Lung (tissue), 17 donors: ENCODE measurements at places on chromosomes 12 and 14.

DNA sequence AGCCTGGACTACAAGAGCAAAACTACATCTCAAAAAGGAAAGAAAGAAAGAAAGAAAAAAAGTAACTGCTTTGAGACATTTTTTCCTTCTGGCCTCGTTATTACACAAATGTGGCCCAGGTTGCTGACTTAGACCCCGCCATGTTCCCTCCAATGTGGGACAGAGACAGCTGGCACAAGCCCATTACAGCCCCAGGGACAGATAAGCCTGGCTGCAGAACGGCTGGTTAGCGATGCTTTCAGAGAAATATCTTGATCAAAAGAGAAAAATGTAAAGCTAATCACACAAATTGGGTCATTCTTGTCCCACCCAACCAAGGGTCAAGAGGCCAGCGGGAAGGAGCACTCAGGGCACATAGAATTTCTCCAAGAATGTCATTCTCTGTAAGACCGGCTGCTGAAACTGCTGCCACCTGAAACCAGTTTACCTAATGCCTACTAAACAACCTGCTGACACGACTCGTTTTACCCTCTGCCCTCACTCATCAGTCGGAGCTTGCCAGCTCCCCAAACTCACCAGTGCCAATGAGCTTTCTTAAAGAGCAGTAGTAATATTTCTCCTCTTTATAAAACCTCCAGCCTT, 63.1 kb downstream of the TNFAIP2 start:
- no peak for DNase-seq

- peak; percentile 66 for DNase-seq
Measured at GRCh38 chr12:106840243-106840642, 65.8 kb downstream of the RIC8B start.

GRCh38 chr14:81716953-81717352, 183.3 kb upstream of the SEL1L start:
- no peak for DNase-seq

- no peak for DNase-seq
Measured at GRCh38 chr14:92898566-92899131, 24.3 kb upstream of the CHGA start.

GRCh38 chr12:29415111-29415510, 34.1 kb upstream of the ERGIC2 start:
- no peak for DNase-seq
